Activated CD4-positive, alpha-beta T cell treated with anti-CD3 and anti-CD28 coated beads, Interleukin-10, Interleukin-2, amounts not matched to agents 100 ng/mL and 50 ng/mL, durations not matched to agents 16 hours and 8 hours (primary cell): ENCODE measurements at places on chromosomes 1 and 21.

DNA sequence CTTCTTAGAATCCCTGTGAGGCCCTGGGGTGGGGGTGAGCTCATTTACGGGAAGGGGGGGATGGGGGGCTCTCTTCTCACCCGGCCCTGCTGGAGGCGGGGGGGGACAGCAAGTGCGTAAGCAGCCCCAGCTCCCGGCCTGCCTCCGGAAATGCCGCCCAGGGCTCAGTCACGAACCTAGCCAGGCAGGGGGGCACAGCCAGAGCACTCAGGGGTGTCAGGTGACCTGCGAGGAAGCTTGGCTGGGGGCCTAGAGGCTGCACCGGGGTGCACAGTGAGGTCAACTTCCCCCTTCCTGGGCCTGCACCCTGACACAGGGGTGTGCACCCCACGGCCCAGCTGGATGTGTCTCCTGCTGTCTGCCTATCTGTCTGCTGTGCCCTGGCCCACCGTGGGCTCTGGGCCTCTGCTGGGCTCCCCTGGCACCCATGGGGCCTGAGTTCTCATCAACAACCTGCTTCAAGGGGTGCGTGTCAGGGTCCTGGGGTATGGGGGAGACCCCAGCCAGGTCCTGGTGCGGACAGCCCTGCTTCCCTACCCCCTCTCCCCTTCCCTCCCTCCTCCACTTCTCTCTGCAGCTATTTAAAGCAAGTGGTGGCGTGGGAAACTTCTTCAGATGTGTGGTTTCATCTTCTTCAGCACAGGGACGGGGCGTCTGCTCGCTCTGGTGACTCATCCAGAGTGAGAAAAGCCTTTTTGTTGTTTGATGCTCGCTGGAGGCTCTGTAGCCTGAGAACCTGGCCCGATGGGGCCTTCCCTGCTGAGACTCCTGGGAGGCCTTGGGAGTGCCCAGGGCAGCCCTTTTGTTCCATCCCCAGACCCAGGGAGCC lies 92.5 kb upstream of the RUNX3 start:
- peak; percentile 97 for DNase-seq

DNA sequence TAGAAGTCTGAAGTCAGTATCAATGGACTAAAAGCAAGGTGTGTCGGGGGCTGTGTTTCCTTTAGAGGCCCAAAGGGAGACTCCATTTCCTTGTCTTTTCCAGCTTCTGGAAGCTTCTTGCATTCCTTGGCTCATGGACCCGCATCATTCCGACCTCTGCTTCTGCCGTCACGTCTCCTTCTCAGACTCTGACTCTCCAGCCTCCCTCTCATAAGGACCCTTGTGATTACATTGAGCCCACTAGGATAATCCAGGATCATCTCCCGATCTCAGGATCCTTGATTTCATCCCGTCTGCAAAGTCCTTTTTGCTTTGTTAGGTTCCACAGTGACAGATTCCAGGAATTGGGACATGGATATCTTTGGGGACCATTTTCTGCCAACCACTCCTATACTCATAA lies 265.8 kb upstream of the CSF3R start:
- DNase-seq, result no peak

- no peak for DNase-seq
Measured at GRCh38 chr21:38920631-38921398, 115.1 kb downstream of the ETS2 start.

DNA sequence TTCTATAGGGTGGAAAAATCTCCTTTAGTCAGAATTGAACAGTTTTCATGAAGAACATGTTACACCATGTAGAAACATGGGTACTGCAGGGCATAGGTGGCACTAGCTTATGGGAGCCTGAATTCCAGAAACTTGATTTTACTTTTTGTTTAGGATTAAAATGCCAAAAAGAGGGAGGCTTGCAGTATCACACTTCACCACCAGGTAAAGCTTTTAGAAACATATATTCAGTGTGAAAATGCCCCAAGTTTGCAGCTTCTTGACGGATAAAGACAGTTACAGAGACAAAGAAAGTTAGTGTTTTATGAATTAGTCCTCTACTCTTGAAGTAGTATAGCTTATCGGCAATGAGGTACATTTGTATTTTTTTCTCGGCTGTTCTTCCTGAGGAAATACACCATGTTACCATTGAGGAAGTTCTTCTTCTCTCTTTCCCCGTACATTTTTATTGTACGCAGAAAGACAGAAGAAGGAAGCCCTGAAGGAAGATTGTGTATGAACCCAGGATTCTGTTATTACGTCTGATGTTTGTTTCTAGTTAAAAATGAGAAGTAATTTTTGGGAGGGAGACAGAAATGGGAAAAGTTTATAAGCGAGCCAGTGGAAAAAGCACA lies 66.1 kb downstream of the PBX1 start:
- no peak for DNase-seq

- no peak for DNase-seq
Measured at GRCh38 chr1:41175546-41175945, 66.6 kb downstream of the SCMH1 start.

DNA sequence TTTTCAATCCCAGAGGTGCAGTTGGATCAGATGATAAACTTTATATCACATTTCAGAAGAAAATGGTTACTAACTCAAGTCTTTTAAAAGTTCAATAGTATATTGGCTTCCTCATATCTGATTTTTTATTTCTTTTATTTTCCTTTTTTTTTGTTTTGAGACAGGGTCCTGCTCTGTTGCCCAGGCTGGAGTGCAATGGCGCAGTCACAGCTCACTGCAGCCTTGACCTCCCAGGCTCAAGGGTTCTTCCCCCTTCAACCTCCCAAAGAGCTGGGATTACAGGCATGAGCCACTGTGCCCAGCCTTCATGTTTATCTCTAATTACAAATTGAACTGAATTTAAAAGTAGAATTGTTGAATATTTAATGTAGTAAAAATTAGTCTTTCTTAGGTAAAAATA lies 13.9 kb downstream of the FLVCR1 start:
- no peak for DNase-seq

- no peak for DNase-seq
Measured at GRCh38 chr1:231808990-231809389, 182.4 kb downstream of the DISC1 start.

GRCh38 chr1:76433526-76433925 lies 359.0 kb downstream of the ST6GALNAC3 start:
- no peak for DNase-seq

- DNase-seq, result no peak
Measured at GRCh38 chr1:96973605-96974004, 252.0 kb downstream of the PTBP2 start.

GRCh38 chr1:43372172-43372571 lies 4.4 kb upstream of the ELOVL1 start:
- no peak for DNase-seq

DNA sequence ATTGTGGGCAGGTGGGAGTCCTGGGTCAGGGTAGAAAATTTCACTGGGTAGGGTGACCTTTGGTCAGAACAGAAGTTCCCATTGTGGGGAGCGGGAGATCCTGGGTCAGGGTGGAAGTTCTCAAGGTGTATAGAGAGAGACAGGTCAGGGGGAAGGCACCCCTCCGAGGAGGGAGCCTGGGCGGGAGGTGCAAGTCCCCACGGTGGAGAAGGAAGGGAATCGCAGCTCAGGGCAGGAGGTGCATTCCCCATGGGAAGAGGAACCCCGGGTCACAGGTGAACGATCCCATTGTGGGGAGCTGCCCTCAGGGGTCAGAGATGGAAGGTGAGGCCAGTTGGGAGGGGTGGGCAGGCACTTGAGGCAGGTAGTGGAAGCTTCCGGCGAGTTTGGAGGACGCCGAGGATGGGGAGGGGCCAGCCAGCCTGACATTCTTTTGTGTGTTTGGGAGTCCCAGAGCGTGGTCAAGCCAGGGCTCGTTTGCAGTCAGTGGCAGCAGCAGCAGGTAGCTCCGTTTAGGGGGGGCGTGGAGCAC lies 637 bp downstream of the LYPLA2 start:
- peak; percentile 41 for DNase-seq

DNA sequence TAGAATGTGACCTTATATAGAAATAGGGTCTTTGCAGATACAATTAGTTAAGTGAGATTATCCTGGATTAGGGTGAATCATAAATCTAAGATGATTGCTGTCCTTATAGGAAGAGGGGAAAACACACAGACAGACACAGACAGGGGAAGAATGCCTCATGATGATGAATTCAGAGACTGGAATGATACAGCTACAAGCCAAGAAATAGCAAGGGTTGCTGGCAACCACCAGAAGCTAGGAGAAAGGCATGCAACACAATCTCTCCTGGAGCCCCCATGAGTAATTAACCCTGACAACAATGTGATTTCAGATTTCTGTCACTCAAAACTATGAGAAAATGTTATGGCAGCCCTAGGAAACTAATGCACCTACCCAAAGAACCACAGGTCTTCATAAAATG lies 19.1 kb upstream of the PPIH start:
- DNase-seq, result no peak

DNA sequence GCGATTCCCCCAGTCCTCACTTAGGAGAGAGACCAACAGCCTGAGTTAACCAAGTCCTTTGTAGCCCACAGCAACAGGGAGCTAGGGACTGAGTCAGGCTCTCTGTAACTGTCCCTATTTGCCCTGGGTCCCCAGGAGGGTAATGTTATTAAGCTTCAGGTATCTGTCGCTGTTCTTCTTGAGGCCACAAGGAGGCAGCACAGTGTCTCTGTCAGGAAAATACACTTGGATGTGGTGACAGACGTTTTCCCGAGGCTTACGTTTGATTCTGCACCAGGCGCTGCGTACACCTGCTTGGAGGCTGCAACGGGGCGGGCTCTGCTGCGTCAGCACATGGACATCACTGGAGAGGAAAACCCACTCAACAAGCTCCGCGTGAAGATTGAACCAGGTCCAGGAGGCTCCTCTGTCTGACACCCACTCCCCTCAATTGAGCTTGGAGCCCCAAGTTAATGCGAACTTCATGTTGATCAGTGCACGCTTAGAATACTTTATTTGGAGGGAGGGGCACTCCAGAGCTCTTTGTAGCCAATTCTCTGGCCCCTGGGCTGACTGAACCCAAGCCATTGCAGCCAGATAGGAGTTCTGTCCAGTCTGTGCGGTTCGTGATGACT lies 10.7 kb upstream of the ELF3 start:
- DNase-seq, result peak; percentile 50

DNA sequence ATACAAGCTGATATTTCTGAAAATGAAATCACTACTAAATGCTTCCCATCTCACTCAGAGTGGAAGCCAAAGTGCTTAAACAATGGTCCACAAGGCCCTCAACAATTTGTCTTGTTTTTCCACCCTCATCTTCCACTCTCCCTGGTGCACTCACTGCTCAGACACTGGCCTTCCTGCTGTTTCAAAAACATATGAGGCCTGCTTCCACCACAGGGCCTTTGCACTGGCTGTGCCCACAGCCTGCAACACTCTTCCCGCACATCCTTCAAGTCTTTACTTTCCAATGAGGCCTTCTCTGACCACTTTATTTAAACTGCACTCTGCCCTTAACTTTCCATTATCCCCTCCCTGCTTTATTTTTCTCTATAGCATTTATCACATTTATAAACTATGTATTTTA lies 53.8 kb downstream of the SYNJ1 start:
- no peak for DNase-seq

- DNase-seq, result no peak
Measured at GRCh38 chr1:94434365-94435045, 16.3 kb downstream of the ABCD3 start.

DNA sequence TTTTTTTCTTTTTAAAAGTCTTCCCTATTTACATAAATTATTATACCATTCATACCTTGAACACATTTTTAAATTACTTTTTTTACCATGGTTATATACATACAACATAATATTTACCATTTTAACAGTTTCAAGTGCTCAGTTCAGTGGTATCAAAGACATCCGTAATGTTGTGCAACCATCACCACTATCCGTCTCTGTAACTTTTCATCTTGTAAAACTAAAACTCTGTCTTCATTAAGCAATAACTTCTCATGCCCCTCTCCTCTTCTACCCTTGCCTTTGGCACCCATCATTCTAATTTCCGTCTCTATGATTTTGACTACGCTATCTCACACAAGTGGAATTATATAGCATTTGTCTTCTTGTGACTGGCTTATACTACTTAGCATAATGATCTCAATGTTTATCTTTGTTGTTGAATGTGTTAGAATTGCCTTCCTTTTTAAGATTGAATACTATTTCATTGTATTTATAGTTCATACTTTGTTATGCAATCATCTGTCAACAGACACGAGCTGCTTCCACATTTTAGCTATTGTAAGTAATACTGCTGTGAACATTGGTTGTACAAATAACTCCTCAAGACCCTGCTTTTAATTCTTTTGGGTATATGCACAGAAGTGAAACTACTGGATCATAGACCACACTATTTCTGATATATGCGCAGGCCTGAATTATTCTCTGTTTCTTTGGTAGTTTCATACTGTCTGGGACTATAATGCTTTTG lies 689.5 kb upstream of the NCAM2 start:
- DNase-seq, result no peak

DNA sequence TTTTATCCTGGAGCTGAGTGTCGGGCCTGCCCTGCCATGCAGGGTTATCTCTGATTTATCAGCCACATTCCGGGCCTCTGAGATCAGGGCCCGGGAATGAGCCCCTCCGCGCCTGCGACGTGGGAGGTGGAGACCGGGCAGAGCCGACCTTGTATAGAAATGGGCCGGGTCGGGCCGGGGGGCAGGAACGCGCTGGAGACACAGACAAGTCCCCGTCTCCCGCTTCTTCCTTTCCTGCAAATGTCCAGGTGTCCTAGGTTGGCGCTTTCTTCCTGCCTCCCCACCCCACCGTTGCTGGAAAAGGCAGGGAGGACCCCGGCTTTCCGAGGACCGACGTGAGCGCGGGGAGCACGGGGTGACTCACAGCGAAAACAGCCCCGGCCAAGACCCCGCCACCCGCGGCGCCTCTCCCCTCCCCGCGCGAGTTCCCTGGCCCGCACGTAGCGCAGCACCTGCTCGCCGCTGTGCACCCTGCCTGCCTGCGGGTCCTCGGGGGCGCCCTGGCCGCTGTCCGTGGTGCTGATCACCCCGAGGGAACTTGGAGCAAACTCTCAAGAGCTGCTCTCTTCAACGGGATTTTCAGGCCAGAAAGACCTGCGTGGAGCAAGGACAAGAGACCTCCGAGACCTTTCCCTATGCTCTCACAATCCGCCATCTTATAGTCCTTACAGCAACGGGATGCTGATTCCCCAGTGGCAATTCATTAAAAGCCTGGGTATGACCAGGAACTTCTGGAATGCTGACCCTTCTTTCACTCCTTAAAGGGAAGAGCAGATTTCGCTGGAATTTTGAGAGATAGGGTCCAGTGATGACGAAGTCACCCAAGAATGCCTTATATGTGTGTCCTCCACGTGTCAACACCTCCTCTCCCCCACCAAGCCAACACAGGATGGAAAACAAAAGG lies 475 bp upstream of the NPPB start:
- DNase-seq, result peak; percentile 50

DNA sequence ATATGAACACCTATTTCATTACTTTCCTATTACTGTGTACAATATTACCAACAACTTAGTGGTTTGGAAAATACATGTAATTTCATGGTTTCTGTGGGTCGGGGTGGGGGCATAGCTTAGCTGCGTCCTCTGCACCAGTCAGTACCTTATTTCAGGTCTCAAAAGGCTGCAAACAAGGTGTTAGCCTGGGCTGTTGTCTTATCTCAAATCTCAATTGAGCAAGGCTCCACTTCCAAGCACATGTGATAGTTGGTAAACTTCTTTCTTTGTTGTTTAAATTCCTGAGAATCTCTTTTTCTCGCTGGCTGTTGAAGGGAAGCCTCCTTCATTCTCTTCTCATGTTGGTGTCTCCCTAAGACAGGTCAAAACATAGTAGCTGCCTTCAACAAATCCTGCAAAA lies 485.4 kb downstream of the AMY1C start:
- DNase-seq, result no peak
